ENCODE measurements at places on chromosomes 7 and 10. TPM values are rescaled to one million over a fixed set of nuclear protein-coding genes. Genes with fewer than 3 reads are reported as not detected.

AQP1 gene
- 184 TPM for polyA plus RNA-seq

DNA sequence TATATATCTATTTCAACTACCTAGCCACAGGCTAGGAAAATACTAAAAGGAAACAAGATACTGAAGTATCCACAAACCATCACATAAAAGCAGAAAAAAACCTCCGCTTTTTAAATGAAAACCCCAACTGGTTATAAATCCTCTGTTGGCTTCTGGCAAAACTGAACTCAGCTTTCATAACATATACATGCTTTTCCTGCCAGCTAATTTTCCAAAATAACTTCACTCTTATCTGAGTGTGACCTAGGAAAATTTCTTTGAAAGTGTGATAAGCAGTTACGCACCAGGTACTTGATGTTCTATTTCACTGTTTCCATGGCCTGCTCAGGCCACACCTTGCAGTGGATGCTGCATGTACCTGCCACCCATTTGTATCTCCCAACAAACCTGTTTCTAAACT, 11.8 kb downstream of the FAM3C start:
- no peak for DNase-seq

OR2A5 gene
- 0.18 TPM for polyA plus RNA-seq

GRCh38 chr10:22742678-22743077, 28.3 kb upstream of the PIP4K2A start:
- no peak for DNase-seq

OR2A42 gene
- 1.8 TPM for polyA plus RNA-seq

DNA sequence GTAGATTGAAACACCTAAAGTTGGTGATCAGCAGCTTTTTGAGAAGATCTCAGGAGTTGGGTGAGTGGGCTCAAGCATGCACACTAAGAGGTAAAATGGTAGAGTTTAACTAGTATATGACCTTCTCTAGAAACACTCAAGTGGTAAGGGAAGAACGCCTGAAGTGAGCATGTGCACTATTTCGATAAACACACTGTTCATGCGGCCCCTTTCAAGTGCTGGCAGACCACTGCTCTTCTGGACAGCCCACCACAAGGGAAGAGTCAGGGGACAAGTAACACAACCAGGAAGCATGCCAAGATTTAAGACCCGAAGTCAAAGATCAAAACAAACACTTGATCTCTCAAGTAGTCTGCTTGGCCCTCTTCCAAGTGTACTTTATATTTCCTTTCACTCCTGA, 519.5 kb upstream of the ZWINT start:
- DNase-seq: peak; percentile 25

DNA sequence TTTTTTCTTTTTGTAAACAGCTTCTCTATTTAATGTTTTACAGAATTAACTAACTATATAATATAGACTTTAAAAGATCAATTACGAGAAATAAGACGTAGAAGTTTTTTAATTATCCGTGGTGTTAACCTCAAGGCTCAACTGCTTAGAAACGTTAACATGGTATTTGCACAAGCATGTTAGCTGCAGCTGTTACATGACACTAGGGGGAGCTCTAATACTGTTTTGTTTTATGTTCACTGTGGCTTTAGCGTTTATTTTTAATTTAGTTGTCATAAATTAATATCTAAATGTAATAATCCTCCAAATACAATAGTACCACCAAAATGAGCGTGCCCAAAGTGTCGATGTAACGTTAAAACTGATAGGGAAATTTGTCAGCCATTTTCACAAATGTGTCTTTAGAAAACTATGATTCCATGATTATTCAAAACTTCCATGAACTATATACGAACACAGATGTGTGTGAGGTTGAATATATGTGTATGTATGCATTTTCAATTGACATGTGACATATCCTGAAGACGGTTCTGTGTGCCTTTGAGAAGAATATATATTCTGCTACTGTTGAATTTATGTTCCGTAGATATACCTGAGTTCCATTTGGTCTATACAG, 828.8 kb upstream of the MBL2 start:
- peak; percentile 49 for DNase-seq

- DNase-seq: no peak
Observed at GRCh38 chr7:116525298-116525912, 569 bp downstream of the CAV1 start.

GRCh38 chr10:63498665-63499064, 22.5 kb upstream of the REEP3 start:
- no peak for DNase-seq

DNA sequence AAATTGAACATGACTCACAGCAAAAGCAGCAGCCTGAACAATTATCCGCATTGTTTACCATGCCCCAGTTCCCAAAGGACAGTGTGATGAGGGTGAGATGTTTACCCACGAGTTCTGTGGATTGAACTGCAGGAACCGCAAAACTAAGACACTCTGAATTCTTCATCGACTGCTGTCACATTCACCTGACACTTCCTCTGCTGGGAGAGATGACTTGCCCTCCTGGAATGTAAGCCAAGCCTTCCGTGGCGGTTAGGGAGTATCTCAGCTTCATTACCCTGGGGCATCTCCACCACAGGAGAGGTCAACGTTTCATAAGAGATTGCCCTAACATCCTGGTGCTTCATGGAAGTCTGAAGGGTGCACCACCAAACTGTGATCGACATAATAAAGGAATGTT, 374.6 kb upstream of the ADARB2 start:
- peak; percentile 38 for DNase-seq

DNA sequence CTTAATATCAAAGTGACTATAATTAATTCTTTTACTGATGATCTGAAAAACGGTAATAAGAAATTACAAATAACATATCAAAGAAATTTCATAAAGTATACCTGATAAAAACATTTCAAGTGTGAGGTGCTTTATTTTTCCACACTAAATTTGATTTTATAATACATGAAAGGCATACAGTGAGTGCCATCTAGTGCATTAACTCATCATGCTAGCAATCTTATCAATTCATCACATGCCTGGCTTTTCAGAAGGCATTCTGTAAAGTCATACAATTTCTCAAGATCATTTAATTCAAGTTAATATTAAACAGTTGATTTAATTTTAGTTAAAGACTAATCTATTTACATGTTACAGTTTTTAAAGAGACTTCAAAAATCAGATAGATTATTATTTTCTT, 1020.9 kb downstream of the GATA3 start:
- peak; percentile 6 for DNase-seq

DNA sequence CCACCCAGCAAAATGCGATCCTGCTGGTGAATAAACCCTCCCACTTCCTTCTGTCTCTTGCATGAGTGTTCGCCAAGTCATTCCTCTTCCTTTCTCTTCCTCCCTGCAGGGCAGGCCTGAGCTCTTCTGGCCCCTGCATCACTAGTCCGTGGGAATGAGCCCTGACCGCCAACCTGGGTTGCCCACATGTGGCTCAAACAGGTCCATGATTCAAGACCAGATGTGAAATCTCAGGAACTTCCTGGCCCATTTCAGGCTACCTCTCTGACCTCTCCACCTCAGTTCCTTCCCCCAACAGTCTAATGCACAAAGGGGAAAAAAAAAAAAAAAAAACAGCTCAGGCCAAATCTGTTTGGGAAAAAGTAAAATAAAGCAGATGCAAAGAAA, 5.4 kb upstream of the YWHAG start:
- no peak for DNase-seq

AZGP1 gene
- polyA plus RNA-seq: 51.8 TPM

Data from left kidney (tissue), 8 donors.